Activated T-helper 1 cell treated with Interleukin-2 at 50 U/mL for 16 hours (primary cell): ENCODE measurements at places on chromosomes 5 and 9.

- DNase-seq: no peak
Measured at GRCh38 chr9:81371824-81372223, 317.5 kb downstream of the TLE1 start.

DNA sequence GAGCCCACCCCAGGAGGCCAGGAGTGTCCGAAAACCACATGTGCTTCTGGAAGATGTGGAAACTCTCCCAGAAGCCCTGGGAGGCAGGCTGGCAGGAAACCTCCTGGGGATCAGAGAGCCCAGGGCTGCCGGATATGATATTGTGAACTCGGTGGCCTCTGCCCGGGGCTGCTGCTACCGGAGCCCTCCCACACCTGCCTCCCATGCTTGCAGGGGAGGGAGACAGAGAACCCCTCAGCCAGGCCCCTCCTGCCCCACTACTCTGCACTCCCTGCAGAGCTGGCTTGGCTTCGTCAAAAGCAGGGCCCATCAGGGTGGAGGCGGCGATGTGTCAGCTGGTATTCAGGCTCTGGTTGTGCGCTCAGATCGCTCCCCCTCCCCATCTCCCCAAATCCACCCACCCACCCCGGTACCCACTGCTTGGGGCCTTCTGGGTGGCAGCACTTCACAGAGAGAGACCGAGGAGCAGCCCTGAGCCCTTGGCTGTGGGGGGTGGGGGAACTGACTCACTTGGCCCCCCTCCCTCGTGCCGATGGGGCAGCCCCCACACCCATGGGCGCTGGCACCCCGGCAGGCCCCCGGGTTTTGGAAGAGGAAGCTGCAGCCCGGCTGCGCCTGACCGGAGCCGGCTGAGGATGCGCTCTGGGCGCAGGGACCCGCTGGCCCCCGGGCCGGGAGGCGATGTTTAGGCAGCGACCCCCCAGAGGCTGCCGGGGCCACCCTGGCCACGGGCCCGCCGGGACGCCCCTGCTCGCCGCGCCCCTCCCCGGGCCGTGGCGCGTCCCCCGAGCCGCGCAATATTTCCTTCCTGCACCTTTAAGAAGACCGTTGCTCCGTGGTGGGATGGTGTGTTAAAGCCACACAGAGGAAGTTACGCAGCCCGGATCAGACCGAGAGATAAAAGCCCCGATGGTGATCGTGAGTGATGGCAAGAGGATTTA, 786 bp upstream of the NTNG2 start:
- peak; percentile 16 for DNase-seq

- no peak for DNase-seq
Measured at GRCh38 chr9:128375865-128376264, 4.7 kb downstream of the URM1 start.

- DNase-seq: peak; percentile 66
Measured at GRCh38 chr9:137028263-137029057, 423 bp upstream of the ABCA2 start.

DNA sequence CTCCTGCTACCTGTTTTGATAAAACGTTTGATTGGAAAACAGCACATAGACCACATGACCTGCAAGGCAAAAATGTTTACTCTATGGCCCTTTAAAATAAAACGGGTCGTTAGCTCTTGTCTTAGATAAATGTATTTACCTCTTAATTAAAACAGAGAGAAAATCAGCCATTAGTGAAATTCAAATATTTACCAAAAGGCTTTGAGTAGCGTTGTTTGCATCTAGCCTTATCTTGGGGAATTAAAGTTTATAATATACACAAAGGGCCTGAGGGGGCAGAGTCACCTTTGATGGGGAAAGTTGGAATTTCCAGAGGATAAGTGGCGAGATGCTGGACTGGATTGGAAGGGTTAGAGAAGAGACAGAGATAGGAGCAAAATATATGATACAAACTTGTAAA, 111.3 kb downstream of the FBXO4 start:
- DNase-seq: no peak

- no peak for DNase-seq
Measured at GRCh38 chr5:160930406-160930805, 78.4 kb upstream of the ATP10B start.

DNA sequence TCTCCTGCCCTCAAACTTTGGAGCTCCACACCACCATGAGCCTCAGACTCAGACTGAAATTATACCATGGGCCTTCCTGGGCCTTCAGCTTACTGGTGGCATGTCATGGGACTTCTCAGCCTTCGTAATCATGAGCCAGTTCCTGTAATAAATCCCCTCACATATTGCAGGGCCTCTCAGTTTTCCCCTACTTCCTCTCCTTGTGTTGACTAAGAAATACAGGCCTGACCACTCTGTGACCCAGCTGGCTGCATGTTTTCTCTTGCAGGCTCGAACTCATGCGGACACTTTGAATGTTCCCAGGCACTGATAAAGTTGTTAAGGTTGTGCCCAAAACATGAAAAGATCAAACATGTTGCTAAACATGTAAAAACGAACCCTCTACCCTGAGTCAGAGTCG, 26.2 kb upstream of the SHC3 start:
- DNase-seq: no peak

GRCh38 chr5:105953616-105954015, 1717.1 kb downstream of the EFNA5 start:
- DNase-seq: no peak
